A549 treated with dexamethasone at 1 μM for 4 hours (cell line): ENCODE measurements at places on chromosomes 4 and X. TPM values are rescaled to one million over a fixed set of nuclear protein-coding genes. Genes with fewer than 3 reads are reported as not detected.

LYAR gene
- total RNA-seq = 28.2 to 34.5 TPM (median 32.8 TPM) in 5 replicates

QRFPR gene
- 0.06 to 0.13 TPM (median 0.10 TPM) in 4 of 5 replicates, not detected in the other for total RNA-seq

FAM53A gene
- 0.59 to 1.4 TPM (median 0.98 TPM) in 5 replicates for total RNA-seq

TTC29 gene
- not detected in 5 replicates for total RNA-seq

FGF5 gene
- 0.11 to 0.31 TPM (median 0.12 TPM) in 5 replicates for total RNA-seq

CCDC120 gene
- total RNA-seq = 1.8 to 4.0 TPM (median 3.5 TPM) in 5 replicates
